Activated T-cell treated with anti-CD3 and anti-CD28 coated beads for 24 hours (primary cell): ENCODE measurements at places on chromosomes 12 and 14.

DNA sequence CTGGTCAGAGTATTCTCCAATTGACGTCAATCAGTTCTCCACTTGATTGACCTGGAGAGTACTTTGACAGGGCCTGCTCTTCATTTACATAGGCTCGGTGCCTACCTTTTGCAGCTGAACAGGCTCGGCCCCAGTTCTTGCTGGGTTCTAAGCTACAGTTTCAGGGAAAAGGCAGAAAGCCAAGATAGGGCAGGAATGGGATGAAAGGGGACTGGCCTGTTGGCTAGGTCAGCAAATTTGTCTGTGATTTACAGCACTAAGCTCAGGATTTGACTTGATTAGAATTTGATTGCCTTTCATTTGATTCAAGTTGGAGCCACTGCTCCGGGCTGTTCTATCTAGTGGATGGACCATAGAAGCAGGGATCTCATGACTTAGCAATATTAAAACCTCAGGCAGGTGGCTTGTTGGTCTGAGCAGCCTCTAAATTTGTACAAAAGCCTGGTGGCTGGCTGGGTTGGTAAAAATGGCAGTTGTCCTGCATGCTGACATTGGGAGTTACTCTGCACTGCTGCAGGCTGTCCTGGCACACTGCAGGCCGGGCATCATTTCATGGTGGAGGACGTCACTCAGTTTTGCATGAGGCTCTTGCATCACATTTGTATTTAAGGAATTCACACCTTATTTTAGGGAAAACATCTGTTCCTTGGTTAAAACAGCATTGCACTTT lies 71.8 kb downstream of the BICD1 start:
- DNase-seq, result no peak

- DNase-seq, result no peak
Observed at GRCh38 chr12:9319044-9319841, 111.0 kb upstream of the PZP start.

DNA sequence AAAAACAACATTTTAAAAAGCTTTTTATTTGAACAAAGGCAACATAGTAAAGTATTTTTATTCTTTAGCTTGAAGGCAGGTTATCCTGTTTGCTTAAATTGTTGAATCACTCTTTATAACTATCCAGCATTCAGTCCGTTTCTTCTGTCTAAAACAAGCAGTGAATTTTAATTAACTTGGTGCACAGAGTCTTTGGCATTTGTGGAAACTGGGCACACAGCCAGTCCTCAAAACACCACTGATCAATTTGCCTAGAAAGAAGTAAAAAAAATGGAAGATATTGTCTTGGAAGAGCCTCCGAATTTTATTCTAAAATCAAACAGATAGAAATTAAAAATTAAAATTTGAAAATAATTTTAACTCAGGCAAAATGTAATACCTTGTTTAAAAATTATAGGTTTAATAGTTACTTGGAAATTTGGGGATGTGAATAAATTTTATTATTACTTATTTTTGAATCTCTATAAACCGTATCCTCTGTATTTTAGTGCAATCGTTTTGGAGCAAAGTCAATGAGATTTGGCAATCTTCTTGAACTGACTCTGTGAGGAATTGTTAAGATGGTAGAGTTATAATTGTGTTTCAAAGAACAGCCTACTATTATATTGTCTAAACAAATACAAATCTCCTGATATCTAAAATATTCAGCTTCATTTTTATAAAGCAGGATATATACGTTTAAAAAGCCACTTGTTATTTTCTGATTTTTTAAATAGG lies 927.0 kb downstream of the SLC16A7 start:
- no peak for DNase-seq

GRCh38 chr14:34088914-34089313 lies 138.0 kb upstream of the EGLN3 start:
- DNase-seq, result no peak

GRCh38 chr14:92958373-92959188 lies 35.6 kb downstream of the CHGA start:
- DNase-seq, result no peak

DNA sequence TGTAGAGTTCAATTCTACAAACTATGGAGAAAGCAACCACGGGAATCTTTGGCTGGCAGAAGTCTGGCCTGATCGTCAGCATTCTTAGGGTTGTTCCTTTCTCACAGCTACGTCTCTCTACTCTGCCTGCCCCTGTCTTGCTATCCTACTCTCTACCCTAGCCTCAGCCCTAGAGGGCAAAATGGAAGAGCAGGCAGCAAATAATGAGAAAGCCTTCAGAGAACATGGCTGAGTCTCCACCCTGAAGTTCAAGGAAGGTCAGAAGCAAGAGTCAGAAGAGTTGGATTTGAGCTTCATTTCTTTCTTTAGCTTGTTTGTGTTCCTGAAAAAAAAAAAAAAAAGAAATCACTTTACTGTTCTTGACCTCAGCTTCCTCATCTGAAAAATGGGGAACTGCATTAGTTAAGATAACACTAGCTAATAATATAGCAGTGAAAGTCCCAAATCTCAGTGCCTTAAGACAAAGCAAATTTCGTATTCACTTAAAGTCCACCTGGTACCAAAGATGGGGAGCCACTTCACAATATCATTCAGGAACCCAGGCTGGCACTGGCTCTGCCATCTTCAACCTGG lies 50.2 kb upstream of the CCND2 start:
- no peak for DNase-seq

DNA sequence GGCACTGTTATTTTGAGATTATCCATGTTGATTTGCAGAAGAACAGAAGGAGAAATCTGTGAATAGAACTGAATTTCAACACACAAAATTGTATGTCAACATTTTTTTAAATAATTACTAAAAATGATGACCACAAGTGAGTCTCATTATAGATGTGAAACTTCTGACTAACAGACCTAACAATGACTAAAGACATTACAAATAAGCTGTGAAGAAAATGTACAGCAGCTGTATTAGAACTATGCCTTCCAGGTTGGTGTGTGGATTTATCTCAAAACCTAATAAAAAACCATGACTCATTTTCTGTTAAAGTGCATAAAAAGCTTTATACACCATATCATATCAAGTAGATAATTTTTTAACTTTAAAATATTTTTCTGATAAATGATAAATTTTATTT lies 22.5 kb upstream of the FOXG1 start:
- no peak for DNase-seq

- no peak for DNase-seq
Observed at GRCh38 chr12:119177724-119178380, 879 bp upstream of the HSPB8 start.

GRCh38 chr12:50057896-50058670 lies 687 bp downstream of the ASIC1 start:
- DNase-seq, result no peak

- no peak for DNase-seq
Observed at GRCh38 chr14:56633544-56633943, 53.9 kb downstream of the TMEM260 start.

- no peak for DNase-seq
Observed at GRCh38 chr12:113370923-113371682, 12.7 kb downstream of the PLBD2 start.

- no peak for DNase-seq
Observed at GRCh38 chr12:130357729-130358330, 20.1 kb downstream of the PIWIL1 start.

DNA sequence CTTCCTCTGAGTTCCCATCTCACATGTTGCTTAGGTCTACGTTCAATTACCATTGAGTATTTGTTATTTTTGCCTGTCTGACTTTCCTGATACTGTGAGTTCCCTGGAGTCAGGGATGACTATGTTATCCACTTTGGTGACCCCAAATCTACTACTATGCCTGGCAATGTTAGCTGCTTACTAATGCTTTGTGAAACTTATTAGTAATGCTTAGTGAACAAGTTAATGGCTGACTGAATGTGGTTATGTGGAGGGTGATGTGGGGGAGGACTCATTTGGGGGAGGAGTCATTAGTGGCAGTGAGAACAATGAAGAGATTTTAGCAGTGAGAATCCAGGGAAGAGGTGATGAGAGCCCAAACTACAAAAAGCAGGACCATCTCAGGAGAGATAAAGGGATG lies 121.6 kb downstream of the KTN1 start:
- DNase-seq, result no peak

GRCh38 chr12:43402436-43402835 lies 149.6 kb downstream of the ADAMTS20 start:
- no peak for DNase-seq
